ENCODE measurements at places on chromosomes 3 and 15.
A peak's percentile ranks its signal among the peaks of the same experiment; 100 is the strongest.

DNA sequence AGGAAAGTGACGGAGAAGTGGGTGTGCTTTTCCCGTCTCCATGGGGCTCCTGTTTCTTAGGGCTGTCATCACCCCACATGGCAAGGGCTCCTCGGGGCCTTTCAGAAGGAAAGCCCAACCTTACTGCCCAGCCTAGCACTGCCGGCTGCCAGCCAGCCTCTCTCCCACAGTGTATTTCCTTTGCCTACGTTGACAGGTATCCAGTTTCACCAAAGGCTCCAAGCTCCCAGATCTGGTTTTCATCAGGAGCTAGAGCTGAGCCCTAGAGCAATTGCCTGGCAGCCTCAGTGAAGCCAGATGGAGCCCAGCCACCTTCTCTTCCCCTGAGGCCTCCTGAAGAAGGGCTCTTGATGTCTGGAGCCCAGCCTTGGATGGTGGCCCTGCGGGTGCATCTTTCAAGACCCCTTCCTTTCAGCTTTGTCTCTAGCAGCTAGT lies 20.2 kb downstream of the CRABP1 start:
- no peak for DNase-seq

GRCh38 chr15:44550734-44551133 lies 13.8 kb downstream of the EIF3J start:
- DNase-seq: no peak

DNA sequence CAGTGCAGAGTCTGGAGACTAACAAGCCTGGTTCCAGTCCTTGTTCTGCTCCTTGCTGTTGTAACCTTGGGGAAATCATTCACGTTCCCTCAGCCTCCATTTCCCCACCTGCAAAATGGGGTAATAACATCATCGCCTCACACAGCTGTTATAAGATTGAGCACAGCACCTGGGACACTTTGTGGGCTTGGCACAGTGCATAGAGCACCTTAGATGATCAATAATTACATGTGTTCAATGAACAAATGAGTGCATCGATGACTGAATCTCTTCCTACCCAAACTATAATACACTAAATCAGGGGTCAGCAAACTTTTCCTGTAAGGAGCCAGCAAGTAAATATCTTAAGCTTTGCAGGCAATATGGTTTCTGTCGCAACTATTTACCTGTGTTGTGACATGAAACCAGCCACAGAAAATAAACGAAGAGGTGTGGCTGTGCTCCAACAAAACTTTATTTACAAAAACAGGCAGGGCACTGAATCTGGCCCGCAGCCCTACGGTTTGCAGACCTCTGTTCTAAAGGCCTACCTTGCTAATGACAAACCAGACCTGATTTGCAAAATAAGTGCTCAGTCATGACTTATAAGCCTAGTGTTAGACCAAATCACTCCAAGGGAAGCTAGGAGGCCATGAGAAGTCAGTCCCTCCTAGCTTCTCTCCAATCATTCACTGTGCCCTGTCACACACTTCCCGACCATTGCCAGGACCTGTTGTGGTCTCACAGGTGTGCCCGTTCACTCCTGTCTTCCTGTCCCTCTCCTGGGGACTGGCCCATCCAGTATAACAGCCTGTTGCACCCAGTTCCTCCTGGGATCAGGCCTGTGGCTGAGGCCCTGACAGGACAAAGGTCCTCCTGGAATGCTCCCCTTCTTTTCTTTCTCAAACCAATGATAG lies 149.4 kb upstream of the WNT5A start:
- no peak for DNase-seq

DNA sequence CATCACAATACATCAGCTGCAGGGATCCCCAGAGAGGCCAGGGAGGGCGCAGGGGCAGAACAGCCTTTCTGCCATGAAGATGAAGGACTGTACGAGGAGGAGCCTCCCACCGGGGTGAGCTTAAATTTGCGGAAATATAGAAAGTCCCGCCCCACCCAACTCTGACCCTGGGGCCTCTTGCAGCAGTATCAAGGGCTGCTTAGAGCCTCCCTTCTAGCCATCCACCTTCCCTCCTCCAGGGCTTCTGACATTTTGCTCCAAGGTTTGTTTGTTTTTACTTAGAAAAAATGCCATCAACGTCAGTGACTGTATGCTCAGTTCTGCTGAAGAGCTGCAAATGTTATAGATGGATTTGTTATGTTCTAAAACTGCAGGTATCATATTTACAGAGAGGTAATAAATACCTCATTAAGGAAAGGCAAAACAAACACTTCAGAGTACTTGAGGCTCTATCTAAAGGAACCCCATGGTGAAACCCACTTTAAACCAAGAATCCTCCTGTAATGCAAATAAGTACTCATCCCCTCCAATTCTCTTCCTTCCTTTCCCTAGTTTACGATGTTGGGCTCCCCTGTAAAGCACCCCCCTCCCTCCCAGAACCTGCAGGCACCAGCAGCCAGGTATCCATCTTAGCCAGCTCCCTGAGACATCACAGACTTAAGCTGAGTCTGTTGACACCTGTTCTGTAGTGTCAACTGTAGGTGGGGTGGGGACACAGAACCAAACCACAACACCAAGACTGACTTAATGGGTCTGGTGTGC lies 30.5 kb downstream of the RFTN1 start:
- DNase-seq: peak; percentile 53

DNA sequence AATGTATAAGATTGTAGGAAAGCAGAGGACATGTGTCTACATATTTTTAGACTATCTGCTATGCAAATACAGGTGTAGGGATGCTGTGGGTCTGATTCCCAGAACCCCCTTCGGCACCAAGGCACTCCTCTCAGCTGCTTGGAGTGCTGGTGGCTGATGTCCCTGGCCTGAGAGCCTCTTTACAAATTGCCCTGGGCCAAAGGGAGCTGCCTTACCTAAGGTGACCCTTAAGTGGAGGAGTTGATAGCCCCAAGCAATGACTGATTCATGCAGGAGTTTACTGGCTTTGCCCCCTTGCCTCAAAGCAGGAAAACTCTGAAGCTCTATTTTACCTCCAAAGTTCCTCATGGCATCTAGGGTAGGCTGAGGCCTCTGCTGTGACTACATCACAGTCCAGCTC lies 83.0 kb downstream of the ZNF385D start:
- DNase-seq: no peak

- no peak for DNase-seq
These were observed 86.2 kb downstream of the MITF start for GRCh38 chr3:69825446-69825845.

DNA sequence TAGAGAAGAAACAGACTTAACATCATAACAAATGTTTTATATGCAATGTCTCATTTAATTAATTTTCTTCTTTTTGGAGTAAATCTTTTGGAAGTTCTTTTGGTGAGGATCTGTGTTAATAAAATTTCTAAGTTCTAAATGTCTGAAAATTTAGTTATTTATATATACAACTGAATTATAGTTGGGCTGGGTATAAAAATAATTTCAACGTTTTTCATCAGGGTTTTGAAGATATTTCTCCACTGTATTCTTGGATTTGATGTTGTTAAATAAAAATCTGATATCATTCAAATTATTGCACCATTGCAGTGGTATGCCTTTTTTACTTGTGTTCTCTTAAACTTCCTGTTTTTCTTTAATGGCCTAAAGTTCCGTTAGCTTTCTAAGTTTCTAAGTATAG lies 26.9 kb upstream of the SOX14 start:
- no peak for DNase-seq

DNA sequence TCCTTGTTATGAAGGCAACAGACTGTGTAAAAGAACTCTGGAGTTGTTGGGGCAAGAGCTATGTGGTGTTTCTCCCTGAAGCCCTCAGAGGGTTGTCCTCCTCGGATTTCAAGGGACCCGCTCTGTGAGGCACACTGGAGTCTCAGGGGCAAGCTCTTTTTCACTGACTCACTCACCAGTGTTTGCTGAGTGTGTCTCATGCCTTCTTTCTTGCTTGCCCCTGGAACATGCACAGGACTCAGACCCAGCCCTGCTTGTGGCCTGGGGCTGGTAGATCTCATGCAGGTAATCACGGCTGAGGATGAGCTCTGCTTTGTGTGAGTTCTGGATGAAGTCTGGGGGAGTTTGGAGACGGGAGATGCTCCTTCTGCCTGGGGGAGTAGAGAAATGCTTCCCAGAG lies 93.7 kb downstream of the CACNA1D start:
- DNase-seq: no peak

- DNase-seq: no peak
These were observed 312.2 kb upstream of the ZNF717 start for GRCh38 chr3:76097589-76097969.

DNA sequence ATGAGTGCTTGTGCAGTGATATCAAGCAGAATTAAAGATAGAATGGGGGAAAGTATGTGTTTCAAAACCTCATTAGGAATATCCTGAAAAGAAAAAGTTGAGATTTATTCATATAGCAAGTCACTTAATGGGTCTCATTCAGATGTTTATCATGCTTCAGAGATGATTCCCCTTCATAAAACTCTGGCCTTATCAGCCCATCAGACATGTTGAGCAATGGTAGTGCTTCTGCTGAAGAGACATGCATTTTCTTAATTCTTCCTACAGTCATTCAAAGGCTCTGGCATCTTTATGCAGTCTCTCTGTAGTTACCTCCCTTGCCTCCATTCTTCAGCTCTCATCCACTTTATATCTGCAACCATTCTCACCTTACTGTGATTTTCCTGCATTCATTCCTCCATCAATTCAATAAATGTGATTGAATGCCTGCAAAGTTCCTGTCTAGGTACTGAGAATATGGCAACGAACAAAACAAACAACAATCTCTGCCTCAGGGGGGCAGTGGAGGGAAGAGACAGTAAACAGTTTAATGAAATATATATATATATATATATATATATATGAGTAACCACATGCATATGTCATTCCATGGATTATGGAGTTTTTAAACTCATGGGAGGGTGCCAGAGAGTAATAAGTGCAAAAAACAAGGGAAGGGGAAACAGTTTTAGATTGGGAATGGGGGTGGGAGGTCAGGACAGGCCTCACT lies 138.5 kb downstream of the NECTIN3 start:
- no peak for DNase-seq

- DNase-seq: no peak
These were observed 66.4 kb downstream of the TFG start for GRCh38 chr3:100775669-100776068.

GRCh38 chr3:128683957-128684356 lies 33.3 kb upstream of the RPN1 start:
- DNase-seq: no peak

DNA sequence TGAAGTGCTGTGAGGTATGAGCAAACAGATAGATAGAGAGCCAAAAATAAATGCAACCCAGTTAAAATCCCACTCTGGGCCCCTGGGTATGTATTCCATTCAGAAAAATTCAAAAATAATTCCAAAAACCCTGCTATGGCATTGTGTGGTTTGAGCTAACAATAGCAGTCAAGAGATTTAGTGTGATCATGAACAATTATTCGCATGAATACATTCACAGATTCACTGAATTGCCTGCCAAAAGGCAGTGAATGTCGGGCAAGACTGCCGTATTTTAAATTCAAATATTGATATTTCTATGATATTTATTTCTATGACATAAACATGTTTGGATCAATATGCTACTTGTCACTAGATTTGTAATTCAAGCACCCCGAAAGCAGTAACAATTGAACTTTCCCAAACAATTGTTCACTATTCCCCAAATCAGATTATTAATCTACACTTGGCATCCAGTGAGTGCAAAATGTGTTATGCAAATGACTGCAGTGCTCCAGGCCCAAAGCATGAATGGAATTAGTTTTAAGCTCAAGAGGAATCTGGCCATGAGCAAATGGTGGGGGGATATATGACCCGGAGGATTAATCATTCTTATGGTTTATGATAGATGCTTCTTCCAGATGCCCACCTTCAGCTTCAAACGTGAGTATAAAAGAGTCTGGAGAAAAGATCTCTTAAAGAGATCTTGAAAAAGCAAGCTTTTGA lies 417.0 kb upstream of the MEIS2 start:
- DNase-seq: no peak

- peak; percentile 51 for DNase-seq
These were observed 7.9 kb downstream of the KIF7 start for GRCh38 chr15:89647191-89647851.

DNA sequence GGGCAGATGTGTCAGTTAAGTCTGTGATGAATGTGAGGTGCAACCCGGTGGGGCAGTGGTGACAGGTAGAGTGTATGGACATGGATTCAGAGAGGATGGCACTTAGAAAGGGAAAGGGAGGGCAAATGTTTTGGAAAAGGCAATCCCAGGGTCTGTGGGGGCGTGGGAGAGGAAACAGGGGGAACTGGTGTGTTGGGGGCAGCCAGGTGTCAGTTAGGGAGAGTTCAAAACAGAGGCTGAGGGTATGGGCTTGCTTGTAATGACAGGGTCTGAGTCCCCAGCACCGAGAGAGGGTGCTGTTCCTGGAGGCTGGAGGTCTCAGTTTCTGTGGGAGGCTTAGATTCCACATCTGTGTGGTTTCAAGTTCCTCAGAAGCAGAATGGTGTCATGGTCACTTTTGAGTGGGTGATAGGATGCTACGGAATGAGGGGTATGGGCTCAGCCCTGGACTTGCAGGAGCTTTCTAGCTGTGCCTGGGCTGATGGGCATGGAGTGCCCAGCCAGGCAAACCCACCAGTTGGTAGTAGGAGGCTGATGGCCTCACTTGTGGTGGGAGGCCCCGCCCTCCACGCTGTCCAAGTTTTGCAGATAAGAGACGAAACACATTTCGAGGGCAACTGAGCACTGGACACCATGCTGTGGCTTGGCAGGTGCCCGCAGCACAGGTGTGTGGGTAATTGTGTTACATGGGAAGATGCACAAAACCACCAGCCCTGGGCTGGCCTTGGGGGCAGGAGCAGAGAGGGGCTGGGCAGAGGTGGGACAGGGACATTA lies 209.4 kb downstream of the RPLP1 start:
- no peak for DNase-seq

GRCh38 chr15:33113666-33114373 lies 80.7 kb downstream of the FMN1 start:
- no peak for DNase-seq

- no peak for DNase-seq
These were observed 30.0 kb upstream of the SLC41A3 start for GRCh38 chr3:126113733-126114442.

DNA sequence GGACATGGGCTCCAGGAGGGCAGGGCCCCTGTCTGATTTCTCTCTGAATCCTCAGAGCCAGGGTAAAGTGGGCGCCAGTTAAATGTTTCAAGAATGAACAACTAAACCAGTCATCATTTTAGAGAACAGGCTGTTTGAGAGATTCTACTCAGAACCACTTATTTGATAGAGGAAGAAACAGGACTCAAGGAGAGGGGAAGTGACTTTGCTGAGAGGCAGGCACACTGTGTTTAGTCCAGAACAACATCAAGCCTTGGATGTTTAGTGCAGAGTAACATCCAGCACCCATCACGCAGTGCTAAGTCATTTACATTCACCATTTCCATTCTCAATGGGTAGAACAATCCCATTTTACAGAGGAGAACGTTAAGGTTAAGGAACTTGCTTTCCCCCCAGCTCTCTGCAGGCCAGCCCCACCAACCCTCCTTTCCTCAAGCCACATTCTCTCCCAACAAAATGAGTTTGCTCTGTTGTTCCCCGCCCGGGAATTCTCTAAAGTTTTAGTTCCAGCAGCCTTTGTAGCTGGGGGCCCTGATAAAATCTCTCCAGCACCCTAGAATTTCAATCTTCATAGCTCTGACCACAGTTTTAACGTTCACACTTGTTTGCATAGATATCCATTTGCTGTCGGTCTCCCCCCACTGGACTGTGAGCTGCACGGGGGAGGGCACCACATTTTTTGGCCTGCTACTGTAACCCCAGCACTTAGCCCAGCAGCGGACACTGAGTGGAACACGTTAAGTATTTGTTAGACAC lies 962 bp downstream of the NMNAT3 start:
- no peak for DNase-seq

Measured in CD4-positive, alpha-beta T cell treated with Interleukin-6 for 4 hours (primary cell).